ENCODE measurements at places on chromosomes 4 and X.

GRCh38 chr4:188986271-188986689, 847.0 kb downstream of the TRIML1 start:
- DNase-seq: peak; percentile 77

- DNase-seq: no peak
These were observed 4.3 kb downstream of the EPHA5 start for GRCh38 chr4:65665771-65666523.

- no peak for DNase-seq
These were observed 28.5 kb upstream of the RTL3 start for GRCh38 chrX:78687586-78687985.

DNA sequence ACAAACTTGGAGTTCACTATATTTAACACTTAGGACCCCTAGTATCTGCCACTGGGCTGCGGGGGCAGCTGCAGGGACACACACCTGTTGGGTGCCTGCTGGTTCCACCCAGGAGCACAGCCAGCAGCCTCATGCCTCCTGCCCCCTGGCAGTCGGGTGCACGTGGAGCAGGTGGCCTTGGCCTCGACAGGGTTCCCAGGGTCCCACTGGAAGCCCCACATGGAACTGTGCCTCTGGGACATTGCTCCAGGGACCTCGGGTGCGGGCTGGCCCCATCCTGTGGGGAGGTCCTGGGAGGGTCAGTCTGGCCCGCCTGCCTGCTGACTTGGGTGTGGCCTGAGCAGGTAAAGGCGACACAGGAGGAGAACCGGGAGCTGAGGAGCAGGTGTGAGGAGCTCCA, 18.0 kb downstream of the TACC3 start:
- DNase-seq: no peak

GRCh38 chr4:125663896-125664767, 349.4 kb downstream of the FAT4 start:
- peak; percentile 3 for DNase-seq

DNA sequence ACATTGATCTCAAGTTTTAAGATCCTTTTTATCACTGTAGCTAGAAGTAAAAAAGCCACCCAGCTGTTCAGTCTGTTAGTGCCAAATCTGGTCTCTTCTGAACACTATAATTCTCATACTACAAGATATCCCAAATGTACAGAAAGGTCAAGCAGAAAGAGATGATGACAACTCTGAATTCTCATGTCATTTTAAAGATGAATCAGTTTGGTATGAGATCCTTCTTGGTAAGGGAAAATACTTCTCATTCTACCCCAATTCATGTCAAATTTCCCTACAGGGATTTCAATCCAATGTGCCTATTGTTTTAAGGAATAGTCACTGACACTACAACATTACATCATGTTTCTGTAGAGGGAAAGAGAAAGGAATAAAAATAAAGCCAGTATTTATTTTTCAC, 184.5 kb downstream of the CPEB2 start:
- no peak for DNase-seq

DNA sequence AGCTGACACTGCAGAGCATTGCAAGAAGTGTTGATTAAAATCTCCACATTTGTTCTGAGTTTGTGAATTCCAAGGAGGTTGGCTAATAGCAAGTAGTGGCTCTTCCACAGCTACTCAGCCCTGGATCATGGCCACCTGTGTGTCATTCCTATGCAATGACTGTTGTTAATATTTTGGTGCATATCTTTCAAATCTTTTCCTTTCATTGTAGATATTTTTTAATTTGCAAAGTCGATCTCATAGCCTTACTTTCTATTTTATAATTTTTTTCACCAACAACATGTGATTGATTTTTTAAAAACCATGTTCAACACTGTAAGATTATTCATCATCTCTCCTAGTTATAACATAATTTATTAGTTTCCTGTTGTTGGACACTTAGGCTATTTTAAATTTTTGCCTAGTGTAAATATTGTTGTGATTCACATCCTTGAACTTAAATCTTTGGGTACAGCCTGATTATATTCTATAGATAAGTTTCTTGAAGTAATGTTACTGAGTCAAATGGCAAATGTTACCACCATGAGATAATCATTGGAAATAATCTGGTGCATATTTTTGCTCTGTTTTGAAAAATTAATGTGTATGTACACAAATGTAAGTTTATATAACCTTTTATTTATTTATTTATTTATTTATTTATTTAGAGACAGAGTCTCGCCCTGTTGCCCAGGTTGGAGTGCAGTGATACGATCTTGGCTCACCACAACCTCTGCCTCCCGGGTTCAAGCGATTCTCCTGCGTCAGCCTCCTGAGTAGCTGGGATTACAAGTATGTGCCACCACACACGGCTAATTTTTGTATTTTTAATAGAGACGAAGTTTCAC, 17.1 kb upstream of the ARHGAP10 start:
- peak; percentile 86 for DNase-seq
